ENCODE measurements at places on chromosomes 7 and 10.
A peak's percentile ranks its signal among the peaks of the same experiment; 100 is the strongest.

DNA sequence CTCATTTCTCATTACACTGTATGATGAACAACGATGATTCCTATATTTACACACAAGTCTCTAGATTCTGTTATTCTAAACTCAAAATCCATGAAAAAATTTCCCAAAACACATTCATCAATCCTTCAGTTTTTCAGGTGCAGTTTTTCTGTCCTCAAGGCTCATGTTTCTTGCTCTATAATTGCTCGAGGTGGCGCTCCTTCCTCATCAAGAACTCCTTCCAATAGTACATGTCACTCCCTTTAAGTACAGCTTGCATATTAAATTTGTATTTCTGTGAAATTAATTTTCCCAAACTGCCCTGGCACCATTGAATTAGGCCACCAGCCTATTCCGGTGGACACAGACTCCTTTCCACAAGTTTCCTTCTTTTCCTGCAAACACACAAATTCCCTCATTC is 188.7 kb upstream of the MINDY3 start:
- DNase-seq = peak; percentile 2

GRCh38 chr7:147771344-147771743 is 819.2 kb upstream of the C7orf33 start:
- no peak for DNase-seq

- DNase-seq = no peak
Measured at GRCh38 chr10:109952526-109952925, 29.2 kb upstream of the XPNPEP1 start.

DNA sequence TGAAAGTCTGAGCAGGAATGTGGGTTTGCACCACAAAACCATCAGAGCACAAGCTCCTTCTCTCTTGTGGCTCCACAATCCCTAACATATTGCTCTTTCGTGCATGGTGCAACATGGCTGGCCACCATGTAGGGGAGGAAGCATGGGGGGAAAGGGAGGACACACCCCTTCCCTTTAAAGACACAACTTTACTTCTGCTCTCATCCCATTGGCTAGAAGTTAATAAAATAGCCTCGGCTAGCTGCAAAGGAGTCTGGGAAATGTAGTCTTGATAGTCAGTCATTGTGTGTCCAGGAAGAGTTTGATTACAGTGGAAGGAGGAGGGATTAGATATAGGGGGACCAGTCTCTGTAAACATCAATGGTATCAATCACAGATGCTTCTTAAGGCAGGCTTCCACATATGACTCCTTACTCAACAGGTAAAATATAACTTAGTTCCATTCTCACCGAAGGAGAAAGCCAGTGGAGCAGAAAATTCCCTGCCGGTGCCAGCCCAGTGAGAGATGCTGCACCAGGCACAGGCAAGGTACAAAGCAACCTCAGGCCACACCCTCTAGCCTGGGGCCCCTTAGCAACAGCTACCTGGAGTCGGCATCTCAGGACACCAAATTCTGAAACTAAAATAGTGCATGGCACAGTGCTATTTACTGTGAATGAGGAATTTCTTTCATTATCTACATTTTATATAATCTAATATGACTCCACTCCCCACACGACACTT is 124.7 kb upstream of the CTBP2 start:
- peak; percentile 43 for DNase-seq

GRCh38 chr10:102243309-102243708 is 2.0 kb upstream of the PITX3 start:
- DNase-seq = peak; percentile 70

- DNase-seq = peak; percentile 80
Measured at GRCh38 chr7:123633553-123633952, 22.1 kb upstream of the LMOD2 start.

- no peak for DNase-seq
Measured at GRCh38 chr7:80999771-81000170, 80.9 kb upstream of the SEMA3C start.

- DNase-seq = peak; percentile 48
Measured at GRCh38 chr7:10412422-10413019, 561.2 kb upstream of the PHF14 start.

GRCh38 chr7:17965603-17966002 is 25.3 kb upstream of the SNX13 start:
- peak; percentile 78 for DNase-seq

DNA sequence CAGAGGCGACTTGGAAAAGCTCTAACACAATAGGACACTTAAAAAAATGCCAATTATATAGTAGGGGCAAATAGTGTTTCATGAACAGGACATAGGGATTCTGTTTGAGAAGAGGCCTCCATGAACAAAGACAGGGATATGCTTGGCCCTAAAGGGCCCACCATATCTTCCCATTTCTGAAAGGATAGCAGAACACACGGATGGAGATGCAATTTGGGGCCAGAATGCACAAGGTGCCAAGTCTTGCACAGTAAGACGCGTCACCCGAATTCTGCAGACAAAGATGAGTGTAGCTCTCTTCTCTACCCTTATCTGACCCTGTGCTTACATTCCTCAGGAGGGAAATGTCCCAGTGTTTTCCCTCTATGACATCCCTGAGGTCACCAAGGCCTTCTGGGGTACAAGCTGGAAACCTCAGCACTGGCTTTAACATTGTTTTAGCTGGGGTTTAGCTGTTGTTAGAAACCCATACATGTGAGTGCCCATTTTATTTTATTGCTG is 12.8 kb downstream of the PRKCQ start:
- no peak for DNase-seq
